Neural progenitor cell (in vitro differentiated cells): ENCODE measurements at places on chromosomes 5 and 9. TPM values are rescaled to one million over a fixed set of nuclear protein-coding genes. Genes with fewer than 3 reads are reported as not detected.
A peak's percentile ranks its signal among the peaks of the same experiment; 100 is the strongest.

- H3K27ac ChIP-seq: no peak overlapping the region
- DNase-seq: no peak
- no peaks in the 10 kb centered on the region for H3K27me3 ChIP-seq
- no peaks in the 10 kb centered on the region for H3K36me3 ChIP-seq
Observed at GRCh38 chr5:171595801-171596231, 176.4 kb downstream of the FGF18 start.

DNA sequence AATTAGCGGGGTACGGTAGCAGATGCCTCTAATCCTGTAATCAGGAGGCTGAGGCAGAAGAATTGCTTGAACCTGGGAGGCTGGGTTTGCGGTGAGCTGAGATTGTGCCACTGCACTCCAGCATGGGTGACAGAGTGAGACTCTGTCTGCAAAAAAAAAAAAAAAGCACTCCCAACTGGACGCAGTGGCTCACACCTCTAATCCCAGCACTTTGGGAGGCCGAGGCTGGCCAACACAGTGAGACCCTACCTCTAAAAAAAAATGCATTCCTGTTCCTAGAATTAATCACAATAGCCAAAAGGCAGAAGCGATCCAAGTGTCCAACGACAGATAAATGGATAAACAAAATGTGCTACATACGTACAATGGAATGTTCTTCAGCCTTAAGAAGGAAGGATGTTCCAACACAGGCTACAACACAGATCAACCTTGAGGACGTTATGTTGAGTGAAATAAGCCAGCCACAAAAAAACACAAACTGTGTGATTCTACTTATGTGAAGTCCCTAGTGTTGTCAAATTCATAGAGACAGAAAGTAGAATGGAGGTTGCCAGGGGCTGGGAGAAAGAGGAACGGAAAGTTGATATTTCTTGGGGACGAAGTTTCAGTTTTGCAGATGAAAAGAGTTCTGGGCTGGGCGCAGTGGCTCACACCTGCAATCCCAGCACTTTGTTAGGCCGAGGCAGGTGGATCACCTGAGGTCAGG is 13.8 kb downstream of the FAM78A start:
- H3K36me3 ChIP-seq: no peaks in the 10 kb centered on the region
- peaks cover 14% of the 10 kb centered on the region for H3K4me1 ChIP-seq
- no peaks in the 10 kb centered on the region for H3K27me3 ChIP-seq
- no peak overlapping the region for H3K27ac ChIP-seq
- H3K4me3 ChIP-seq: no peak overlapping the region

DNA sequence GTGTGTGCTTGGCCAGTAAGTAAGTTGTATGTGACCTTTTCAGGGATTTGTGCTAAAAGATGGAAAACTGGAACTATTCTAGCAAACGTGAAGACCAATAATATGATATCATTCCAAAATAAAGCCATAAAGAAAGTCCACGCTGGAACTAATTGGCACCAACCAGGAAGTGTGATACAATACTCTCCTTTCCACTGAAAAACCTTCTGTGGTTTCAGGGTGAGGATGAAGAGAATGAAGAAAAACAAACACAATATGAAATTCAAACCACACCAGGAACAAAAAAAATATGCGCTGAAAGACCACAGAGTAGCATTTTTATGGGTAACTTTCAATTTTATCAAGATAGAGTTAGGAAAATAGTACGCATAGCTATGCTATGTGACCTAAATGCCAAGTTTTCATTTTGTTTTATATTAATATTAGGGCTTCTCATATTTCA is 105.8 kb downstream of the EFNA5 start:
- H3K4me1 ChIP-seq: peaks cover 74% of the 10 kb centered on the region
- H3K27me3 ChIP-seq: no peaks in the 10 kb centered on the region
- H3K27ac ChIP-seq: peak overlapping the region; percentile 53
- DNase-seq: no peak
- no peaks in the 10 kb centered on the region for H3K36me3 ChIP-seq
- H3K4me3 ChIP-seq: no peak overlapping the region

DNA sequence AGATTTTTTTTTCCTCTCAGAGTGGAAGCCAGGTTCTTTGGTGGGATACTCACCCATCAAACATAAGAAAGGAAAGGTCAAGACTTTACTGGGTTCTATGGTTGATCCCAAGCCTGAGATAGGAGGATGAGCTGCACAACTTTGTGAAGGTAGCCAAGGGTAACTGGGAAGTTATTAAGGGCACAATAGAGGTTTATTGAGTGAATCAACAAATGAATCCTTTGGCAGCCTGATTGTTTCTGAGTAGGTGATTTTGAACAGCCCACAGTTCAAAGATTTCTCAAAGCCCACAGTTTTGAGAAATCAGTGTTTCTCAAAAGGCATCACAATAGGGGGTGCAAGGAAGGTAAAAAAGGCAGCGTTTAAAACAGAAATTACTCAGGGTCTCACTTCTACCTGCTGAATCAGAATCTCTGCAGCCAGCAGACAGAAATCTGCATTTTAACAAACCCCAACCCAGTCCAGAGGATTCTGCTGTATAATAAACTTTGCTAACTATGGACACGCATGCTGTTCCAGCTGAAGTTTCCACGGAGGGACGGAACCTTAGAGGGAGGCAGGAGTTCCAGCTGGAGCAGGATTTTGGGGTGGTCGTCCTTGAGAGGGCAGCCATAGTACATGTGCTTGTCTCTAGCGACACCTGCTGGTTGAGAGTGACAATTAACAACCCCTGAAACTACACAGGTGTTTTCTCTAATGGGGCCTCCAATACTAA is 32.7 kb upstream of the FSD1L start:
- no peaks in the 10 kb centered on the region for H3K27me3 ChIP-seq
- DNase-seq: peak; percentile 87
- H3K4me1 ChIP-seq: peaks cover 7% of the 10 kb centered on the region
- H3K36me3 ChIP-seq: no peaks in the 10 kb centered on the region
- no peak overlapping the region for H3K27ac ChIP-seq
- peak overlapping the region; percentile 12 for H3K4me3 ChIP-seq

DNA sequence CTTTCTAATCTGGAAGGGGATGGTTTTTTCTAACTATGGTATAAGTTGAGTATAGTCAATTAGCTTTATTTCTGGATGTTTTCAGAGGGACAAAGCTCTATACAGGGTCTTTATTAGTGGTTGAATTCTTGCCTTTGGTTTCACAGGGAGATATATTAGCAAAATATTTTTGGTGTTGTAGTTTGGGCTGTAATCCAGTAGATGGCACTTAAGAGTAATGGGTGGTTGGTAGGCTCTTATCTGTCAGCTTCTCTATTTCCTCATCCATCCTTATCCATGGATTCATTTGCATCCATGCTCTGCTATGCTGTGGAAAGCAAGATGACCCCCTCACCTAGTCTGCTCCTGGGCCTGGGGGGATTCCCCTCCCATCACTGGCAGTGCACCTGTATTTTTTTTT is 363.6 kb upstream of the CYLC2 start:
- H3K4me1 ChIP-seq: no peaks in the 10 kb centered on the region
- H3K4me3 ChIP-seq: no peak overlapping the region
- H3K27me3 ChIP-seq: no peaks in the 10 kb centered on the region
- DNase-seq: no peak
- no peaks in the 10 kb centered on the region for H3K36me3 ChIP-seq
- H3K27ac ChIP-seq: no peak overlapping the region

DNA sequence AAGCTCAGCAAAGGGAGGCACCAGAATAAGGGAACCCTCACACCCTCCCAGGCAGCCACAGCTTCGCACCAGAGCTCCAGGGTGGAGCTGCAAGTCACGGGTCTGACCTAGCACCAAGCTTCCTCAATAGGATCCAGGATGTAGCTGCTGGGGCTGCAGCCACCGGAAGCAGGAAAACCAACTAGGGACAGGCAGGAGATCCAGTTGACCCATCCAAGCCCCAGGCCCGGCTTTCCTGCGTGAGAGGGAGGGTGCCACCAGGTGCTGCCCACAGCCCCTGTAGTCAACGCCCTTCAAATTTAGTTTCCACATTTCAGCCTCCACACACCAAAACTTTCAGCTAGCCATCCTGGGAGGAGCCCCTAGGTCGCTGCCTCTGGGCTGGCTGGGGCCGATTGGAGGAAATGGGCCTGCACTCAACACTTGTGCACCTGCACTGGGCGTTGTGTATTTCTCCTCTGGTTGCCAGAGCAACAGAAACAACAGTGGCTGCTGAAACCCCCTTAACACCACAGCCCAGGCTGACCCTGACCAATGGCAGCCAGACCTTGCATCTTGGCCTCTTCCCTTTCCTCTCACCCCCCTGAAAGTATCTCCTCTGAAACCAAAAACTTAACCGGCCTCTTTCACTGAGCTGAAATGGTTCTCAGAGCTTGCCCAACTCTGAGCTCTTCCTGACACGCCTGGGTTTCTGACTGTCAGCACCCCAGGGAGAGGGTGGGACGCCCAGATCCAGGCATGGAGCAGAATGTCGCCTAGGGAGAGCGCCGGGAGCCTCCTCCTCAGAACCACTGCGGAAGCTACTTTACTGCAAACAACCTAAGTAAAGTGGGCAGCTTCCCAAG is 226.5 kb upstream of the MAP3K1 start:
- no peak overlapping the region for H3K4me3 ChIP-seq
- DNase-seq: peak; percentile 50
- H3K27me3 ChIP-seq: no peaks in the 10 kb centered on the region
- H3K27ac ChIP-seq: no peak overlapping the region
- H3K36me3 ChIP-seq: no peaks in the 10 kb centered on the region
- H3K4me1 ChIP-seq: peaks cover 25% of the 10 kb centered on the region

- H3K4me1 ChIP-seq: peaks cover 20% of the 10 kb centered on the region
- DNase-seq: peak; percentile 67
- H3K27me3 ChIP-seq: peaks cover 97% of the 10 kb centered on the region
- no peak overlapping the region for H3K27ac ChIP-seq
- no peaks in the 10 kb centered on the region for H3K36me3 ChIP-seq
Observed at GRCh38 chr5:43042626-43043399, 2.7 kb upstream of the ANXA2R start.

GRCh38 chr5:157516006-157516405 is 56.0 kb downstream of the NIPAL4 start:
- no peaks in the 10 kb centered on the region for H3K27me3 ChIP-seq
- no peak overlapping the region for H3K27ac ChIP-seq
- no peaks in the 10 kb centered on the region for H3K4me1 ChIP-seq
- no peak overlapping the region for H3K4me3 ChIP-seq

DNA sequence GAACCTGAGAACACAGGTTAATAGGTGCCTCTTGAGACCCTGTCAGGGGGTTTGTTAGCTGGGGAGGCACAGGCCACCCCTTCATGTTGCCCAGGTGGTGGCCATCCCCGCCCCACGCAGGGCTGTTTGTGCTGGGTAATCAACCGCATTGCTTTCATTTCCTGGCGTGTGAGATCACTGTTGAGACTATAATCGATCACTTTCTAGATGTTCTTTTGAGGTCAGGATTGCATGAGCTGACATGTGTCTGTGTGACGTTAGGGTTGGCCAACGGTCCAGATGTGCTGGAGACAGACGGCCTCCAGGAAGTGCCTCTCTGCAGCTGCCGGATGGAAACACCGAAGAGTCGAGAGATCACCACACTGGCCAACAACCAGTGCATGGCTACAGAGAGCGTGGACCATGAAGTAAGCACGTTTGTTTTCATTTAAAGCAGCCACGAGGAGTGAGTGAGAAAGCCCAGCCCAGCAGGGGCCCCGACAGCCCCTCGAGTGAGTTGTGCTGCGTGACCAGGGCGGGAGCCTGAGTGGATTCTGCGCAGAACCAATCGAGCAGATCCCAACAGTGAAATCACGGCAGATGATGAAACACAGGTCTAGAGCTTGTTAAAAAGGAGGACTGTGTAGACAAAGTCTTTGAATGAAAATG is 115.0 kb upstream of the CACNA1B start:
- DNase-seq: no peak
- no peak overlapping the region for H3K27ac ChIP-seq
- no peaks in the 10 kb centered on the region for H3K27me3 ChIP-seq

GRCh38 chr5:149254506-149254905 is 17.2 kb upstream of the AFAP1L1 start:
- no peak overlapping the region for H3K27ac ChIP-seq
- DNase-seq: peak; percentile 52
- H3K36me3 ChIP-seq: no peaks in the 10 kb centered on the region
- no peak overlapping the region for H3K4me3 ChIP-seq

GRCh38 chr9:72855890-72856523 is 96.8 kb downstream of the ALDH1A1 start:
- H3K4me3 ChIP-seq: no peak overlapping the region
- no peak overlapping the region for H3K27ac ChIP-seq
- H3K4me1 ChIP-seq: peaks cover 18% of the 10 kb centered on the region
- no peaks in the 10 kb centered on the region for H3K27me3 ChIP-seq
- no peaks in the 10 kb centered on the region for H3K36me3 ChIP-seq

DNA sequence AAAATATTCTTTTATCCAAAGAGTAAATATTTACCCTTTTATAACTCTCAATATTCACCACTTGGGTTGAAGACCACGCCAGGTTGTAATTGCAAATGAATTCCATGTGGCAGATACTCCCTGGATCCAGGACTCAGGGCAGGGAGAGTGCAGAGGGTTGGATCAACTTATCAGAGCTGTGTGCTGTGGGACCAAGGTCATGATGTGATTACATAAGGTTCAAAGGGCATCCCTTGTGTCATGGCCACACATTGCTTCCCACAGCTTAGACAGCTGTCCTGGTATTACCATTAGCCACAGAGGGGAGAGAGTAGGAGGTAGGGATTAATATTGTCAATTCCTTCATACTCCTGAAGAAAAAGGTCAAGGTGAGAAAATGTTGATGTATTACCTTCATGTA is 133.9 kb downstream of the JAKMIP2 start:
- no peak overlapping the region for H3K27ac ChIP-seq
- DNase-seq: no peak
- H3K36me3 ChIP-seq: peaks cover 11% of the 10 kb centered on the region

DNA sequence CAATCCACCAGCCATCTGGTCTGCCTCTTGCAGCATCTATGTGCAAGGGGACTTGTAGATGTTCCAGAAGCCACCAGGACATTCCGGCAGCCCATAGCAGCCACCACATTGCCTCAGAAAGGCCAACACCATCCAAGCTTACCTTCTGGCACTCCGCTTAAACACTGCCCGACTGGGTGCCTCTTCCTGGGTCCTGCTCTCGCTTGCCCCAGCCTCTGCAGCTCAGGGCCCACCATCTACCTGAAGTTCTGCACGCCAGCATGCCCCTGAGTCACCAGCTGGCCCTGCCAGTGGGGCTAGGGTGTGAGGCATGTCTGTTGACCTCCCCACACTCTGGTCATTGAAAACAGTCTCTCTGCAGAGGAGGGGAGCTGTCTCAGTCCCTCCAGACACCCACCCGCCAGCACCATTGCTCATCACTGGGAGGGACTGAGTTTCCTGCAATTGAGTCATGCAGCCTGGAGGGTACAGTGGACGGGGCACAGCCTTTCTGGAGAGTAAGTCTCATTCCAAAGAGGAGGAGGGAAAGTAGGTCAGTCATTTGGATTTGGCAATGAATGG is 16.9 kb upstream of the COL5A1 start:
- no peaks in the 10 kb centered on the region for H3K36me3 ChIP-seq
- H3K4me1 ChIP-seq: peaks cover 18% of the 10 kb centered on the region
- H3K4me3 ChIP-seq: no peak overlapping the region
- no peak for DNase-seq
- no peak overlapping the region for H3K27ac ChIP-seq

The ANXA2R gene
- total RNA-seq: 0.17 and 0.74 TPM in 2 replicates

The ORM2 gene
- 0.43 TPM in 1 of 2 replicates, not detected in the other for total RNA-seq
